Left ventricle myocardium inferior (tissue), 1 donor: ENCODE measurements at places on chromosomes 6 and 20.
A peak's percentile ranks its signal among the peaks of the same experiment; 100 is the strongest.

GRCh38 chr6:30405934-30406333, 61.0 kb downstream of the RPP21 start:
- DNase-seq: no peak

GRCh38 chr6:3789018-3789895, 37.7 kb upstream of the PXDC1 start:
- no peak for DNase-seq

GRCh38 chr6:44373051-44373450, 14.5 kb upstream of the CDC5L start:
- DNase-seq: no peak

- no peak for DNase-seq
These were observed 162.0 kb upstream of the STMND1 start for GRCh38 chr6:16939839-16940238.

GRCh38 chr6:129936329-129937165, 75.4 kb upstream of the TMEM244 start:
- DNase-seq: no peak

GRCh38 chr6:85449388-85449817, 480 bp upstream of the NT5E start:
- no peak for DNase-seq

DNA sequence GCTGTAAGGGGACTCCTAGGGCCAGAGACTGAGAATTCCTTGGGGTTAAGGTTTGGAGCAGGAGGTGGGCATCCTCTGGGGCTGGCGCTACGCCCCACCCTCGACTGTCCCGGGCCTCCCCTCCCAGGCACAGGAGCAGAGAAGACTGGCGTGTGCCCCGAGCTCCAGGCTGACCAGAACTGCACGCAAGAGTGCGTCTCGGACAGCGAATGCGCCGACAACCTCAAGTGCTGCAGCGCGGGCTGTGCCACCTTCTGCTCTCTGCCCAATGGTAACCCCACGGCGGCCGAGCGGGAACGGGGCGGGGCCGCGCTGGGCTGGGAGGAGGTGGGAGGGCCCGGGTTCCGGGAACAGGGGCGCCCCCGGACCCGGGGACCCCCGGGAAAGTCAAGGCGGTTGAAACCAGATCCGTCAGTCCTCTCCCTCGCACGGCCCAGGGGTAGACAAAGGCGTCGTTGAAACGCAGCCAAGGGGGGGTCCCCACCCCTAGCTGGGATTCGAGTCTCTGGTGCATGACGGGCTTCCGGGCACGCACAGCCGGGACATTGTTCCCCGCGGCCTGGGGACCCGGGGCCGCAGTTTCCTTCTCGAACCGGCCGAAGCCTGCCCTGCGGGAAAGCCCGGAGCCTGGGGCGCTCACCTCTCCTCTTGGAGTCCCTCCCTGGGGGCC, 844 bp downstream of the WFDC2 start:
- DNase-seq: no peak

DNA sequence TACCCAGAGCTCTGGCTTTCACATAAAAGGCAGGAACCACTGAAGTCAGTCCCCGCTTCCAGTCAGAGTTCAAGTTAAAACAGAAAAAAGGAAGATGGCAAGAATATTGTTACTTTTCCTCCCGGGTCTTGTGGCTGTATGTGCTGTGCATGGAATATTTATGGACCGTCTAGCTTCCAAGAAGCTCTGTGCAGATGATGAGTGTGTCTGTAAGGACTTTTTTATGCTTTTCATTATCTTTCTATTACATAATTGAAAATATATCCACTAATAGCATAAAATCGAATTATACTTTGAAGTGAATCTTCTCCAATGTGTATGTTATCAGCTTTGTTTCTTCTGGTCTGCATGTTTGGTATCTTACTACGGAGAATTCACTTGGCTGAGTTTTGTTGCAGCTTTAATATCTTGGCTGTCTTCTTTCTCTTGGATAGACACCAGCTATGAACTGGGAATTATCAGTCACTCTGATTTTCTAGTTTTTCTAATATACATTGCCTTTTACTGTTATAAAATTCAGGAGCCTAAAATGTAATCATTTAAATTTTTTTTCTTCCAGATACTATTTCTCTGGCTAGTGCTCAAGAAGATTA, at the start of gene OTOR:
OTOR (plus strand) TSS at position 51 of the 593 bp plus-strand sequence; CDS start at position 95, 44 bp downstream.
- DNase-seq: no peak

- DNase-seq: no peak
These were observed 11.8 kb downstream of the DCBLD1 start for GRCh38 chr6:117494283-117494682.

DNA sequence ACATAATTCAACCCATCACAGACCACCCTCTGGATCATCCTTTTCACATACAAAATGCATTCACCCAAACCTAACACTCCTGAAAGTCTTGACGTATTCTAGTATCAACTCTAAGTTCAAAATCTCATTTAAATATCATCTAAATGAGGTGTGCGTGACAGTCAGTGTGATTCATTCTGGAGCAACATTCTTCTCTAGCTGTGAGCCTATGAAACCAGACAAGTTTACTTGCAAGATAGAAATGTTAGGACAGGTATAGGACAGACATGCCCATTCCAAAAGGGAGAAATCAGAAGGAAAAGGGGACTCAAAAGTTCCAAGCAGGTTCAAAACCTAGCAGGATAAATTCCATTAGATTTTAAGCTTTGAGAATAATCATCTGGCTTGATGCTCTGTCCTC, 329.7 kb downstream of the CD83 start:
- no peak for DNase-seq

DNA sequence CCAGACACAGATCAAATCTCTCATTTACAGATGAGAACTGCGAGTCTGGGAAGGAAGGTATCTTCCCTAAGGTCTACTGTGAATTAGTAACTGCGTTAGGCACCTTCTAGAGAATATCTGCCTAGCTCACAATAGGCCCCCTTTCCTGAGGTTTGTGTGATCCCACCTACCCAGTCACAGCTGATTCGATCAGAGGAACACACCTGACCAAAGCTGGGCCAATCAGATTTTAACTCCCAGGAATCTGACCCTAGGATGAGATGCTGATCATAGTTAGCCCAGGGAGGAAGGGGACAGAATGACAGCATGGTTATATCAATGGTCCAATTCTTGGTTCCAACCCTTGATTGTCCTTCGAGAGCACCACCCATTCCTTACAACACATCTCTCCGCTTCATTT, 7.4 kb upstream of the CCDC167 start:
- DNase-seq: no peak

DNA sequence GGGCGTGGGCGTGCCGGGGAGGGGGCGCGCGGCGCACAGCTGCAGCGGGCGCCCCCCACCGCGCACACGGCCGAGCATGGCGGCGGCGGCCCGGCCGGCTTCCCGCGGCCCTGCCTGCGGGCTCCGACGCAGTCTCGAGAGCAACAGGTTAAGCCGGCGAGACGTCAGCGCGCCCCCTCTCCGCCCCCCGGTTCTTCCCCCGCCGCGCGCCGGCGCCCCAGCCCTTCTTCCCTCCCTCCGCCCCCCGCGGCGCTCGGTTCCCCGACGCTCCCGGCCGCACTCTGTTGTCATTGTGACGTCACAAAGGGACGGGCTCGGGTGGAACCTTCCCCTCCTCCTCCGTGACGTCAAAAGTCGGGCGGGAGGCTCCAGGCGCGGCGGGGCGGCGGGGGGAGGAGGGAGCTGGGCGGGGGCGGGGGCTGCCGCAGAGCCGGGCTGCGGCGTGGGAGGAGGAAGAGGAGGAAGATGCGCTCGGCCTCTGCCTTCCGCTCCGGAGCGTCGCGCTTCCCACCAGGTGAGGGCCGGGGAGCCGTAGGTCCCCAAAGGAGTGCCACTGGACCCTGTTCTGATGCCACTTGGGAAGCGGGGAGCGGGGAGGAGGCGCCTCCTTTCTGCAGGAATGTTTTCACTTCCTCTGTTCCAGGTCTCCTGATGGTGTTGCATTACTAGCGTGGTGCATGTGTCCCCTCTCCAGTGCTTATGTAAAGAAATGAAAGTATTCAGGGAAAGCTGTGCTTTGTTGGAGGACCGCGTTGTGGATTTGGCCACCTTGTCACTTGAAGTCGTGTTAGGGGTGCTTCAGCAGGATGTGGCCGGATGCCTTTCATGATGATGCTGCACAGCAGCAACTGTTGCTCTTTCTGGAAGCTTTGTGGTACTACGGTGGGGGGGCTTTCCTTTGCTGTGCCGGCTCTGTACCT, 2.8 kb downstream of the JARID2 start:
- peak; percentile 95 for DNase-seq

GRCh38 chr6:79989641-79990040, 14.8 kb upstream of the TTK start:
- DNase-seq: no peak

GRCh38 chr20:1376408-1377270, 16.2 kb downstream of the FKBP1A start:
- DNase-seq: no peak

- no peak for DNase-seq
These were observed 15.7 kb downstream of the NKX2-2 start for GRCh38 chr20:21498195-21498594.

GRCh38 chr20:56826705-56827665, 197.9 kb downstream of the TFAP2C start:
- DNase-seq: no peak

- no peak for DNase-seq
These were observed 74.8 kb upstream of the TPD52L1 start for GRCh38 chr6:125078602-125079321.

GRCh38 chr20:10466325-10466724, 31.2 kb downstream of the SLX4IP start:
- no peak for DNase-seq

GRCh38 chr6:20640181-20640580, 105.9 kb downstream of the CDKAL1 start:
- DNase-seq: no peak

DNA sequence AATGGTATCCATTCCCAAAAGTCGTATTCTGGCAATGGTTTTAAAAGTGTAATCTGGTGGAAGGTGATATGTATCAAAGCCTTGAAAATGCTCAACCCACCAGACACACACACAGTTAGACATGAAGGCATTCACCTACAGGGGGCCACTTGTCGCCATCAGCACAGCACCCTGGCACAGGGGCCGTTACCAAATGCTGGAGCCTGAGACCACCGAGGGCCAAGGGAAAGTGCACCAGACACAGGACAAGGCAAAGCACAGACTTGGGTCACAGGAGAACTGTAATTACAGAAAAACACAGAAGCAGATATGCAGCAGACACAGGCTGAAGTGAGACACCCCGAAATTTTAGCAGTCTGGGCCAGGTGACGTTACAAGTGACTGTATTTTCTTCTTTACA, 9.3 kb downstream of the TAF4 start:
- no peak for DNase-seq
